ENCODE measurements at places on chromosomes 1 and 21.

DNA sequence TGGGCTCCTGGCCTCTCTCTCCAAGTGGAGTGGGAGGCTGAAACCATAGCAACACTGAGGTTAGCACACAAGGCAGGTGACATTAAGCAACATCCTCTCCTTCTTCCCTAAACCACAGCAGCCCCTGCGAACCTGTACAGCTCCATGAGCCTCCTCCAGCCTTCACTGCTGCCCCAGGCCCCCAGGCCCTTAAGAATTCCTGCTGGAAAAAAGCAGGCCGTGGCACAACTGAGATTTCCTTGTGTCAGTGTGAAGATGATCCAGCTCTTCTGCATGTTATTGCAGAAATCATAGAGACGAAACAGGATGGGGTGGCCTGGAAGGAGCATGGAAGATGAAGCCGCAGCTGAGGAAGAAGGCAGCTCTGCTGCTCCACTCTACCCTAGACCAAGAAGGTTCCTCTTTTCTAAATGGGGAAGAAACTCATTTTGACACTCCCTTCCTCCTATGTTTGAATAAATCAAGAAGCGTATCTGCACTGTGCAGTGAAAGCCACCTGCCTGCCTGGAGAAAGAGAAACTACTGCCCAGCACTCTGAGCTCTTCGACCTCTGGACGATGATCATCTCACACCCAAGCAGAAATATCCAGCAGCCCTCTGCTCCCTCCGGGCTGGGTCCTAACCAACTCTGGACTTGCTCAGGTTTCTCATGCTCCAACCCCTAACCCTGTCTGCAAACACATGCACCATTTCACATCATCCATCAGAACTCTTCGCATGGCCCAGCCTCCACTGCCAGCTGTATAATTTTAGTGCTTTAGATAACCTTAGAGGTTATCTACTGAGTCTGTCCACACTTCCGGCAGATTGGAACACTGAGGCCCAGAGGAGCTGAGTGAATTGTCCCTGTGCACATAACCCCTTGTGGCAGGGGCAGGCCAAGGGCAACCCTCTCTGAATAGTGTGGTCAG is 20.7 kb downstream of the SH3BP5L start:
- DNase-seq: no peak

DNA sequence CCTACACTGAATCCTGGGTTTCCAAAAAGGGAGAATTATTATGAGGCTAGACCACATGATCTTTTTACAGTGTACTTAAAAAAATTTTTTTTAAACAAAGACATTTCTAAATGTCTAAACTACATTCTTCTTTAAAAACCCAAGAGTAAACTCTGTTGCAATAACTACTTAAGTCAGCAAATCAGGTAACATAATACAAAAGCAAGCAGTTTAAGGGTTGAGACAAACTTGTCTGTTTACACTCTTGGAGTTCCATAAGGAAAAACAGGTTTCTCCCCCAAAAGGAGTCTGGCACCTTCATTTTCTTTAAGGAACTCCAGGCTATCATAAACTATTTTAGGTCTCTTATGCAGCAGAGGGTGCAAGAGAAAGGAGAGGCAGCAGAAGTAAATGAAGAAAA is 12.5 kb upstream of the ANKRD45 start:
- DNase-seq: no peak

GRCh38 chr1:34618381-34618780 is 136.5 kb upstream of the GJB5 start:
- no peak for DNase-seq

GRCh38 chr1:25573961-25574360 is 30.6 kb downstream of the LDLRAP1 start:
- DNase-seq: no peak

DNA sequence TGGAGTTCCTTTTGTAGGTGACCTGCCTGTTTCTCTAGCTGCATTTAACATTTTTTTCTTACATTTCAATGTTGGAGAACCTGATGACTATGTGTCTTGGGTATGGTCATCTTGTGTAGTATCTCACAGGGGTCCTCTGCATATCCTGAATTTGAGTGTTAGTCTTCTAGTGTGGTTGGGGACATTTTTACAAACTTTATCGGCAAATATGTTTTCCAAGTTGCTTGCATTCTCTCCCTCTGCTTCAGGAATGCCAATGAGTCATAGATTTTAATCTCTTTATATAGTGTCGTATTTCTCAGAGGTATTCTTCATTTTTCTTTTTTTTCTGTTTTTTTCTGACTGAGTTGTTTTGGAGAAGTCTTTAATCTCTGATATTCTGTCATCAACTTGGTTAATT is 684.0 kb downstream of the NCAM2 start:
- DNase-seq: no peak

- no peak for DNase-seq
Measured at GRCh38 chr1:157798211-157798610, 21.3 kb upstream of the FCRL2 start.

DNA sequence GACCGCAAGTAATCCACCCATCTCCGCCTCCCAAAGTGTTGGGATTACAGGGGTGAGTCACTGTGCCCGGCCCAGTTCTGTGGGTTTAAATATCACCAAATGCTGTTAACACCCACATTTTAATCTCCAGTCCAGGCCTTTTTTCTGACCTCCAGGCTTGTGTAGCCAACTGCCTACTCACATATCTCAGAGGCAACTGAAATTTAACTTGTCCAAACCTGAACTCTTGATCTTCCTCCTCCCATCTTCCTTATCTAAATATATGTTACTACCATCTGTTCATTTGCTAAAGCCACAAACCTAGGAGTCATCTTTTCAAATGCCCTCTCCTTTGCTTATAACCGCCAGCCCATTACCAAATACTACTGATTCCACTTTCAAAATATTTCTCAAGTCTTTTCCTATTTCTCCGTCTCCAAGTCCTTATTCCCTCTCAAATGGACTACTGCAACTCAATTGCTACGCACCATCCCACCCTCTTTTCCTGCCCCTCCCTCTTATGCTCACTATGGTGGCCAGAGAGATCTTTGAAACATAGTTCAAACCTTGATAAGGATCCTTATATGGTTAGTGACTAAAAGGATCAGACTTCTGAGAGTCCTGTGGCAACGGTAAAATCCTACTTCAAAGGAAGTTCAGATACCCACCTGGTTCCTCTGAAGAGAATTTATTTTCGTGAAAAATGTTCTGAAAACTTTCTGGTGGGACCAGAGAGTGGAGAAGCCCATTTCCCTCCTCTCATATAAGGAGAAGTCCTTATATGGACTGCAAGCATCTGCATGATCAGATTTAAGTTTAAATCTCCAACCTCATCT is 78.5 kb upstream of the CDC42BPA start:
- DNase-seq: no peak

DNA sequence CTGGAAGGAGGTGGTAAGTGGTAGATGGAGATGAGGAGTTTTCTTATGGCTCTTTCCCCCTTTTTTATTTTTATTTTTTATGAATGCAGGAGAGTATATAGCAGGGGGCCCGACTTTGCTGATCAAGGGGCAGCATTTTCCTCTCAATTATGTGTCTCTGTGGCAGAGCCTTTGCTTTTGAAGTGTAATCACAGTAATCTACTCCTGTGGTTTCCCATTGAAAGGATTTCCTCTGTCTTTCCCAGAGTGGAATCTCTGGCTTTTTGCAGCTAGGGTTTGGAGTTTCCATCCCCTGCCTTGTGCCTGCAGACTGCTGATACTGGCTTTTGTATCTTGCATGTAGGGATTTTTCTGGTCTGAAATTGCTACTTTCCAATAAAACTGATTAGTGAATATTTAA is 29.1 kb downstream of the ARID1A start:
- no peak for DNase-seq

DNA sequence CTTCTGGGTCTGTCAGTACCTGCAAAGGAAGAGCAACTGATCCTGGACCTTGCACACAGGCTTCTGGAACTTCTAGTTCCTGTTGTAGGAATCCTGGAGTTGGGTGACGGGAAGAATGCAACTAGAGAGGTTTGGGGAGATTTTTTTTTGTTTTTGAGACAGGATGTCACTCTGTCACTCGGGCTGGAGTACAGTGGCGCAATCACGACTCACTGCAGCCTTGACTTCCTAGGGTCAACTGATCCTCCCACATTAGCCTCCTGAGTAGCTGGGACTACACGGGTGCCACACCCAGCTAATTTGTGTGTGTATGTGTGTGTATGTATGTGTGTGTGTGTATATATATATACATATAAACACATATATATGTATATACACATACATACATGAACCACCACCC is 18.8 kb downstream of the ENTREP3 start:
- DNase-seq: no peak

DNA sequence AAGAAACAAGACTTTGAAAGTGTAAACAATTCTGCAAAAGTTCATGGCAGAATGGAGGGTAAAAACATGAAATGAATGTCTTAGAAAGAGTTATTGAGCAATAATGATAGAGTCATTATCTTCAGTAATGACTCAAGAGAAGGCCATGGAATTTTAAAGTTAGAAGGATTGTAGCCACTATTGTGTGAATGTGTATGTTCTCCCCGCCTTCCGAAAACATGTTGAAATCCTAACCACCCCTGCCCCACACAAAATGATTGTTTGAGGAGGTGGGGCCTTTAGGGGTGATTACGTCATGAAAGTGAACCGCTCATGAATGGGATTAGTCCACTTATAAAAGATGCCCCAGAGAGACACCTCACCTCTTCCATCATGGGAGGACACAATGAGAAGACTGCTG is 93.8 kb upstream of the CCDC190 start:
- DNase-seq: no peak

DNA sequence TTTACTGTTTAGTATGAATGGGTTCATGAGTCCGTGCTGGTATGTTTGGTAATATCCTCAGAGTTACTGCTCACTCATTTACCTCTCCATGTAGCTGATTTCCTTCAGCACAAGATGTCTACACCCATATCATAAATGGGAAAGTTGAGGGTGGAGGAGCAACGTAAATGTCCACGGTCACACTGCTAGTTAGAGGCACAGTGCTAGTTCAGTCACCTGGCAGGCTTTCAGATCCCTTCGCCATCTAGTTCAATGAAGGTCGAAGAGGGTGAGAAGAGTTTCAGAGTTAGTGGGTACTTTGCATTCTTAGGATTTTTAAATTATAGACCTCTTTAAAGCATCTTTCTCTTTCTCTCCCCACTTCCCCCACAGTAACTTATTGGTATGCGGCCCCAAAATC is 218.8 kb downstream of the ZP4 start:
- no peak for DNase-seq

DNA sequence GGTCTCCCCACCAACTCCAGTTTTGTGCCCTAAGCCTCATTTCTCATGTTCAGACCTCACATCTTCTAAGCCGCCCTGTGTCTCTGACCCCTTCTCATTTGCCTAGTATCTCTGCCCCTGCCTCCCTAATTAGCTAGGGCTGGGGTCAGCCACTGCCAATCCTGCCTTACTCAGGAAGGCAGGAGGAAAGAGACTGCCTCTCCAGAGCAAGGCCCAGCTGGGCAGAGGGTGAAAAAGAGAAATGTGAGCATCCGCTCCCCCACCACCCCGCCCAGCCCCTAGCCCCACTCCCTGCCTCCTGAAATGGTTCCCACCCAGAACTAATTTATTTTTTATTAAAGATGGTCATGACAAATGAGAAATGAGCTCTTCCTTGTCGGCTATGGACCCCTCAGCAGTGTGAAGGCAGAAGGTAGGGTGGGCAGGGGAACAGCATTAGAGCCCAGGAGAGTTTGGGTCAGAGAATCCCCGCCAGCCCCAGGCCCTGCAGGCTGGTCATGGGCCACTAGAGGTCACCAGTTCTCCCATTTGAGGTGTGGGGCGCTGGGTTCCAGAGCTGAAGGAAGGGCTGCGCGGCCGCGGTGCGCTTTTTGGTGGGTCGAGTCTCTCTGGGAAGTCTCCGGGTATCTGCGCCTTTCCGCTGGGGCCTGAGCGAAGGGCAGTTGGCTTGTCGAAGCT is 11.5 kb downstream of the ADAMTSL4 start:
- peak; percentile 93 for DNase-seq

DNA sequence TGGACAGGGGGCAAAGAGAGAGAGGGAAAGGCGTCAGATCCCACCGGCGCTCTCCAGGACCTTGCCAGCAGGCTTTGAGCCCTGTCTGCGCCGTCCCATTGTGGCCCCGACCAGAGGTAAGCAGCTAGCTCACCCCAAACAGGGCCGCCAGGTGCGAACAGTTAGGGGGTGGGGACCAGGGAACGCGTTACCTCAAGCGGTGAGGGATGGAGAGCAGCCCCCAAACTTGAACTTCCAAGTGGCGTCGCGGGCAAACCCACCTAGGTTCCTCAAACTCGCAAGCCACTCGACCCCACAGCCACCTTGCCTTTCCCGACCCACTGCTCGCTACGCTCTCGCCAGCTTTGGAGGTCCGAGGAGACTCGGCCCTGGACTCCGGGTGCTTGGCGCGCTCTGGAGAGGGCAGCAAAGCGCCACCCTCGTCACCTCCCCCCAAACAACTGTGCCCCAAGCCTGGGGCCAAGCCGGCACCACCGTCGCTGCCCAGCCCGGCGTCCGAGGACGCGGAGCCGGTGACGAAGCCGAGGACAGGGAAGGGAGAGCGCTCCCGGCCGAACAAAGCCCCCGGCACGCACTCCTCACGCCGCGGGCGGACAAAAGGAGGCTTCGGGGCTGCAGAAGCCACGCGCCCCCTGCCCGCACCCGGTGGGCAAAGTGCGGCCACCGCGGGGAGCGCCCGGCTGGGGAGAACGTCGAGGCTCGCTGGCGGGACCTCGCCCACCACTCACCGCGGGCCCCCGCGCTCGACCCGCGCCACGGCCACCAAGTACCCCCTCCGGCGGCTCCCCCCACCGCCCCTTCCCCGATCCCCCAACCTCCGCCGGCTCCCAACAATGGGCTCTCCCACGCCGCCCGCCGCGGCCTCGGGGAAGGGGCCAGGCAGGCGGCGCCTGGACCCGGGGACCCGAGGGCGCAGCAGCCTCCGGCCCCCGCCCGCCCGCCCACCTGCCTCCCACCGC is 976 bp downstream of the SSBP3 start:
- DNase-seq: peak; percentile 29

DNA sequence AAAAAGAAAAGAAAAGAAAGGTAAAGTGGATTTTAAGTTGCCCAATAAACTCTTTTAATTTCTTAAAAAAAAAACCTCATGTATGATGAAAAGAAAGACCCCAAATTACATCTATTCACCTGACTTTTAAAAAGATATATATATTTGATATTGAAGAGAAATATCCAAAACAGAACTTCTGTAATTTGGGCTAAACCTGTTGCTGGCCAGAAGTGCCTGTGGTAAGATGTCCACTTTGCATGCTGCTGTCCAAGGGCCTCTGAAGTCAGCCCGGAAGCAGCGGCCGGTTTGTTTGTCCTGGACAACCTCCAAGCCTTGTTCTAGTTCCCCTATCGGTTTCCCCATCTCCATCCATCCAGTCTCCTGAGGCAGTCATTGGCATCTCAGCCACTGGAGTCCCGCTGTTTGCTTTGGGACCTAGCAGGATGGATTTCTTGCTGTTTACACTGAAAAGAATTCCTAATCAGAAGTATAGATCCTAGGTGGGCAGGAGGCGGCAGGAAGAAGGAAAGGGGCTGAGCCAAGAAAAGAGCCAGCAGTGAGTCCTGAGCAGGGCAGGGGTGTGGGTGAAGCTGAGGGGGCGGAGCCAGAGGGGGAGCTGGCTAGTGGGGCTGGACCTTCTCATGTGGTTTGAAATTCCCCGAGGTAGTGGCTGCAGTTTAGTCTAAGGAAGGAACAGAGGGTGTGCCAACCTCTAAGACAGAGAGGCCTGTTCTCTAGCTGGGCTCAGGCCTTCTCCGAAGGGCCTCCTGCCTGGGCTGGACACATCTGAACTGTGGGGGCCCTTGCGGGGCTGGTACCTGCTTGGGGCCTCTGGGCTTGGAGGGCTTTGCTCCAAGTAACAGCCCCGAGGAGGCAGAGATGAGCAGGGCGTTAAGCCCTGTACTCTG is 3.3 kb downstream of the NCMAP start:
- DNase-seq: no peak

Data from NCI-H345 (cell line).